Adrenal gland (tissue), 19 donors: ENCODE measurements at places on chromosomes 3 and 15. TPM values are rescaled to one million over a fixed set of nuclear protein-coding genes. Genes with fewer than 3 reads are reported as not detected.

- H3K4me1 ChIP-seq: no peaks in the 10 kb centered on the region
- no peak overlapping the region for H3K4me3 ChIP-seq
- DNase-seq: no peak
- no peaks in the 10 kb centered on the region for H3K27me3 ChIP-seq
Observed at GRCh38 chr3:48413611-48414010, 16.3 kb downstream of the PLXNB1 start.

DNA sequence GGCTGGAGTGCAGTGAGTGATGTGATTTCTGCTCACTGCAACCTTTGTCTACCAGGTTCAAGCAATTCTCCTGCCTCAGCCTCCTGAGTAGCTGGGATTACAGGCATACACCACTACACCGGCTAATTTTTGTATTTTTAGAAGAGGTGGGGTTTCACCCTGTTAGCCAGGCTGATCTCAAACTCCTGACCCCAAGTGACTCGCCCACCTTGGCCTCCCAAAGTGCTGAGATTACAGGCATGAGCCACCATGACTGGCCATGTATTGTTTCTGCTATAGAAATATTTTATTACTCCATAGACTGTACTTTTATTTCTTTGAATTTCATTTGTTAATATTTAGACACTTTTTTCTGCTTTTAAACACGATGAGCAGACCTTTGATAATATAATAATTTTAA is 60.4 kb downstream of the GTF2E1 start:
- no peak for DNase-seq
- H3K36me3 ChIP-seq: no peaks in the 10 kb centered on the region
- no peaks in the 10 kb centered on the region for H3K27me3 ChIP-seq
- H3K4me3 ChIP-seq: no peak overlapping the region

DNA sequence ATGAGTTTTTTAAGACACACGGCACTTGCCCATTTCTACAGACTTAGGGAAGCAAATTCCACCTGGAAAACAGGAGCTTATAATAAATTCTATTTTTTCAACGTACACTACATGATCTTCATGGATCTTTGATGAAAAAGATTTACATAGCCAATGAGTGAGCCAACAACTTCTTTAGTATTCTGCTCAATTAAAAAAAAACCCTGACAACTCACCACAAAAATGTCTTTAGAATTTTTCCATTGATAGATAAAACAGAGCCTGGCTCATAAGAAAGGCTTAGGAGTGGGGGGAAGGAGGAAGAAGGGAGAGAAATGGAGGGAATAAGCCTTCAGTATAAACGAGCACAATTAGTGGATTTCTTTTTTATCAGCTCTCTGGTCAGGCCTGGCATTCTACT is 126.7 kb downstream of the ATP10A start:
- peaks cover 25% of the 10 kb centered on the region for H3K4me1 ChIP-seq
- H3K27me3 ChIP-seq: no peaks in the 10 kb centered on the region
- H3K27ac ChIP-seq: no peak overlapping the region
- no peaks in the 10 kb centered on the region for H3K36me3 ChIP-seq

The KCNAB1 gene
- 5.0 TPM for total RNA-seq

DNA sequence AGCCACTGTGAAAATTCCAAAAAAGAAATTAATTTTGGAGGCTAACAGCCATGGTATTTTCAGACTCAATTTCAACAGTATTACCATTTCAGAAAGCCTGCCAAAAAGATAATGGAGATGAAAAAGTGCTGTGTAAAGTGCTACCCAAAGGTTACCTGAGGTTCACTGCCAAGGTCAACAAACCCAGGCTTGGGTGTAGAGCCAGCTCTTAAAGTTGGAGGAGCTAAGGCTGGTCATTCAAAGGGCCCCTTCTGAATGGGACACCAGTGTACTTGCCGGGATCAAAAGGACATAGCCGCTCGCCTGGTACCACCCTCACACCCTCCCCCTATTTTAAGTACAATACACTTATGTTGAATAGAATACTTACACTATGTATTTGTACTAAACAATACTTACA is 64.5 kb downstream of the ETV5 start:
- no peak overlapping the region for H3K4me3 ChIP-seq
- H3K36me3 ChIP-seq: peaks cover 30% of the 10 kb centered on the region
- no peaks in the 10 kb centered on the region for H3K27me3 ChIP-seq
- no peak overlapping the region for H3K27ac ChIP-seq
- no peaks in the 10 kb centered on the region for H3K4me1 ChIP-seq

DNA sequence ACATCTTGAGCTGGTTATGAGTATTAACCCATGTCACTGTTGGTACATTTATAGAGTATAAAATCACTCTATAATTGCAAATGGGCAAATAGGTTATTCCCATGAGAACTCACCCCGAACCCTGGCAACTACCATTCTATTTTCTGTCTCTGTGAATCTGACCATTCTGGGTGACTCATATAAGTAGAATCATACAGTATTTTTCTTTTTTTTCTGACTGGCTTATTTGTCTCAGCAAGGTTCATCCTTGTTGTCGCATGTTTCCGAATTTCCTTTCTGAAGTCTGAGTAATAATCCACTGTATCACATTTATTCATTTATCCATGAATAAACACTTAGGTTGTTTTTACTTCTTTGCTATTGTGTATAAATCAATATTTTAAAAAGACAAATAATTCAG is 59.9 kb upstream of the CHRM5 start:
- H3K4me3 ChIP-seq: no peak overlapping the region
- DNase-seq: no peak
- H3K27ac ChIP-seq: peak overlapping the region; percentile 1
- H3K4me1 ChIP-seq: no peaks in the 10 kb centered on the region

GRCh38 chr3:52401021-52401420 is 43.9 kb downstream of the SEMA3G start:
- H3K4me3 ChIP-seq: no peak overlapping the region
- H3K36me3 ChIP-seq: no peaks in the 10 kb centered on the region
- no peak for DNase-seq
- no peak overlapping the region for H3K27ac ChIP-seq
- H3K4me1 ChIP-seq: peaks cover 7% of the 10 kb centered on the region
- H3K27me3 ChIP-seq: no peaks in the 10 kb centered on the region

GRCh38 chr15:32956006-32956405 is 238.2 kb downstream of the GREM1 start:
- H3K27me3 ChIP-seq: no peaks in the 10 kb centered on the region
- no peak for DNase-seq
- no peaks in the 10 kb centered on the region for H3K4me1 ChIP-seq
- no peaks in the 10 kb centered on the region for H3K36me3 ChIP-seq
- H3K27ac ChIP-seq: no peak overlapping the region

The GPR62 gene
- total RNA-seq: 0.49 TPM

The CD96 gene
- 0.28 TPM for total RNA-seq

GRCh38 chr3:46093327-46093942 is 66.2 kb upstream of the XCR1 start:
- H3K27ac ChIP-seq: no peak overlapping the region
- H3K4me3 ChIP-seq: no peak overlapping the region
- H3K4me1 ChIP-seq: no peaks in the 10 kb centered on the region
- no peaks in the 10 kb centered on the region for H3K27me3 ChIP-seq
- H3K36me3 ChIP-seq: no peaks in the 10 kb centered on the region

- H3K27ac ChIP-seq: no peak overlapping the region
- H3K36me3 ChIP-seq: peaks cover 46% of the 10 kb centered on the region
- no peaks in the 10 kb centered on the region for H3K27me3 ChIP-seq
- no peak overlapping the region for H3K4me3 ChIP-seq
Observed at GRCh38 chr3:183988216-183988790, 29.4 kb downstream of the ABCC5 start.

DNA sequence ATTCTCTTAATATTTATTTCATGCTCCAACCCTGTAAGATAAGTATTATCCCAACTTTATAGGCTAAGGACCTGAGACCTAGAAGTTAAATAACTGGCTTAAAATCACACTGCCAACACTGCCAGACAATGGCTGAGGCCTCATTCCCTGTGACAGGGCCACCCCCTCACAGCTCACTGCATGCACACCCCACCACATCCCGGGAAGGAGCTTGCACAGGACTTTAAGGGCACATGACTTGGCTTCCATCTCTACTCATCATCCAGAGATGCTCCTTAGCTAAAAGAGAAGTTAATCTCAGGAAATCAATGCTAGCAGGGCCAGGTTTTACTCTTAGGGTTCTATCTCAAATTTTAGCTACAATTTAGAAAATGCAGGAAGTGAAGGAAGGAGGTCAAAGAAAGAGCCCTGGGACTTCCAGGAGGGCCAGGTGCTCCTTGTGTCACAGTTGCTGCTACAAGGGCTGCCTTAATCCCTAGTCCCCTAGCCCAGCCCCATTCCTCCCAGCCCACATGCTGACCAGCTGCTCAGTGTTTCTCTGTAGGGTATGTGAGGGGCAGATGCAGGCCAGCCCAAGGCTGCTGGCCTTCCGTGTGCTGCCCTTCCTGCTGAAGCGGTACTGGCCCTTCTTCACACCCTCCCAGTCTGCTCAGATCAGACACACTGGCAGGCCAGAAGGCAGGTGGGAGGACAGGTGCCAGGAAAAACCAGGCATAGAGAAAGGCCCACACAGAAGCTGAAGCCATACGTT is 53.5 kb downstream of the WWTR1 start:
- no peaks in the 10 kb centered on the region for H3K36me3 ChIP-seq
- no peaks in the 10 kb centered on the region for H3K27me3 ChIP-seq

The HCLS1 gene
- total RNA-seq: 4.5 TPM

DNA sequence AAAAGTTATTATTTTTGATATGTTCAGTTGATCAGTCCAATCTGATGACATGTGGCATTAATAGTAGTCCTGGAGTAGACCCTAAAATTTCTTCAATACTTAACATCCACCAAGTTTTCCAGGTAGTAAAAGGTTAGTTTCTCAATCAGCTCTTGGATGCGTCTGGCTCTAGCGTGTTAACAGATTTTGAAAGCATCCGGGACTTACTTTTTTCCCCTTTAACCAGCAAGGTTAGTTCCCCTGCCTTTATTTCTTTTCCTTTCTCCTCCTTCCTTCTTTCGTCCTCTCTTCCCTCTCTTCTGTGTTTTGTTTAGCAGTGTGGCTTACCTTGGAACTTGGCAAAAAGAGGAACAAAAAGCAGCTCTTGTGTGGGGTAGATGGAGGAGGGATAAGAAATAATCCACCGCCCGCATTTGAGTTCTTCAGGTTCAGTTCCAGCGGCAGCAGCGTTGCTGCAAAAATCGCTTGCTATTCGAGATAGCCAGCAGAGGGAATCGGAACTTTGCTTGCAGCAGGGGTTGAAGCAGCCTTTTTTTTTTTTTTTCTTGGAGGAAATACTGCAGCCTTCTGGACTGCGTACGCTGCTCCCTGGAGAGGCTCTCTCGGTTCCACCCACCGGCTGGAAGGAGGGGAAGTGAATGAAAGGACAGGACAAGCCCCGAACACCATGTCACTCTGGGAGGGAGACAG is at the start of gene RBMS3:
Gene RBMS3, plus strand, starts transcription at position 668 of the 690 bp plus-strand sequence.
- H3K27ac ChIP-seq: peak within 1 kb of the TSS; percentile 92
- H3K36me3 ChIP-seq: no peaks in the 10 kb centered on the region
- peak within 1 kb of the TSS; percentile 44 for H3K4me3 ChIP-seq
